Smooth muscle cell of the coronary artery (primary cell): ENCODE measurements at places on chromosomes 4 and X. TPM values are rescaled to one million over a fixed set of nuclear protein-coding genes. Genes with fewer than 3 reads are reported as not detected.

The SSX2 gene
- total RNA-seq: not detected in 2 replicates

The DUSP9 gene
- total RNA-seq: not detected in 2 replicates

The FBXL5 gene
- total RNA-seq: 71.0 and 84.8 TPM in 2 replicates

The FOXR2 gene
- total RNA-seq: not detected in 2 replicates

The HELT gene
- total RNA-seq: not detected in 2 replicates

The RHOXF2 gene
- total RNA-seq: not detected in 2 replicates

The CYSLTR1 gene
- not detected in 2 replicates for total RNA-seq

The CFI gene
- 3.5 and 5.4 TPM in 2 replicates for total RNA-seq
